ENCODE measurements at places on chromosomes 6 and 20.

DNA sequence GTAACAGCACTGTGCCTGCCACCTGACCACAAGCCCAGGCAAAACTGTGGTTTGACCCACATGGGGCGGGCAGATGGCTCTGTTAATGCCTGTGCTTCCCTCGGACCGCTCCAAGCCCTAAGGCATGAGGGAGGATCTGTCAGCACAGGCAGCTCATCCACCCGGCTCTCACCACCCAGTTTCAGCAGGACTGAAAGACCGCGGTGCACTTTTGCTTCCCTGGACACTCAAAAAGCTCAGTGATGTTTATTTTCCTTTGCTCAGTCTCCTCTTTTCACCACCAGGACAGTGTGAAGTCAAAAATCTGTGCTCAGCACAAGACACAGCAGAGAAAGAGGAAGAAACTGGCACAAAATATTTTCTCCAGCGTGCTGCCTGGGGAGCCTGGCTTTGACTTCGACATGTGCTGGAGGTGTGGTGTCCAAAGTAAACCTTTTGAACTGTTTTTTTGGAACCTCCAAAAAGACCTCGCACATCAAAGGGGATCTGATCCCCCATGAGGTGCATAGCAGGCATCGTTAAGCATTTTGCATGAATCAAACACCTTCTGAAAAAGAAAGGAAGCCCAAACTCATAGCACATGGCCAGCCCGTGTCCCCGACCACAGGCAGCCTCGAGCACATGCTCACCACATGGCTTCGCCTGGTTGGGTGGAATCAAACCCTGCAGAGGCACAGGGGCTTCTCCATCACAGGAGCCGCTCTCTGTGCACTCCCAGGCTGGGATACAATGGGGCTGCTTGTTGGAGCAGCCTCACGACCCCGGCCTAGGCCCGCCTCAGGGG lies 441.7 kb upstream of the JARID2 start:
- no peaks in the 10 kb centered on the region for H3K36me3 ChIP-seq
- no peaks in the 10 kb centered on the region for H3K4me1 ChIP-seq
- no peak for DNase-seq
- no peak overlapping the region for H3K27ac ChIP-seq

GRCh38 chr20:4949833-4950178 lies 51.5 kb downstream of the SLC23A2 start:
- H3K4me1 ChIP-seq: peaks cover 6% of the 10 kb centered on the region
- no peak overlapping the region for H3K27ac ChIP-seq
- H3K27me3 ChIP-seq: no peaks in the 10 kb centered on the region
- no peaks in the 10 kb centered on the region for H3K36me3 ChIP-seq
- DNase-seq: peak; percentile 53
- no peak overlapping the region for H3K4me3 ChIP-seq

GRCh38 chr20:21257192-21257591 lies 45.9 kb upstream of the XRN2 start:
- H3K36me3 ChIP-seq: no peaks in the 10 kb centered on the region
- H3K4me3 ChIP-seq: no peak overlapping the region
- no peak for DNase-seq
- H3K27ac ChIP-seq: no peak overlapping the region
- H3K4me1 ChIP-seq: no peaks in the 10 kb centered on the region

- H3K4me1 ChIP-seq: no peaks in the 10 kb centered on the region
- H3K27me3 ChIP-seq: no peaks in the 10 kb centered on the region
- no peak overlapping the region for H3K4me3 ChIP-seq
- no peaks in the 10 kb centered on the region for H3K36me3 ChIP-seq
Measured at GRCh38 chr6:152087701-152088100, 280.2 kb downstream of the ESR1 start.

- H3K36me3 ChIP-seq: no peaks in the 10 kb centered on the region
- H3K27me3 ChIP-seq: peaks cover 8% of the 10 kb centered on the region
- H3K4me1 ChIP-seq: no peaks in the 10 kb centered on the region
- peak; percentile 4 for DNase-seq
- H3K27ac ChIP-seq: no peak overlapping the region
Measured at GRCh38 chr6:89895276-89895874, 1.1 kb downstream of the GJA10 start.

- H3K4me3 ChIP-seq: no peak overlapping the region
- H3K27me3 ChIP-seq: no peaks in the 10 kb centered on the region
- no peak overlapping the region for H3K27ac ChIP-seq
- no peak for DNase-seq
- H3K36me3 ChIP-seq: no peaks in the 10 kb centered on the region
- peaks cover 28% of the 10 kb centered on the region for H3K4me1 ChIP-seq
Measured at GRCh38 chr6:30568245-30568644, 3.0 kb upstream of the ABCF1 start.

DNA sequence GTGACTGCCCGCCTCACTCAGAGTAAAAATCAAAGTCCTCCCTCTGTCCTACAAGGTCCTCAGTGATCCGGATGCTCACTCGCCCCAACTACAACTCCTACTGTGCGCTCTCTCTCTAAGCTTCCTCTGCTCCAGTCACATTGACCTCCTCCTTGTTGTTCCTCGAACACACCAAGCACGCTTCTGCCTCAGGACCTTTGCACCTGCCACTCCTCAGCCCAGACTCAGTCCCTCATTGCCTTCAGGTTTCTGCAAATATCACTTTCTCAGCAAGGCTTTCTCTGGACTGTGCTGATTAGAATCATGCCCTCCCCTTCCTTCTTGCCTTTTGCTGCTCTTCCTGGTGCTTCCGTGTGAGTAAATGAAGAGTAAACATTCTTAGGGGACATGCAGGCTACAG lies 41.6 kb downstream of the SULF2 start:
- H3K27ac ChIP-seq: no peak overlapping the region
- H3K4me3 ChIP-seq: no peak overlapping the region
- no peaks in the 10 kb centered on the region for H3K27me3 ChIP-seq
- H3K36me3 ChIP-seq: no peaks in the 10 kb centered on the region

DNA sequence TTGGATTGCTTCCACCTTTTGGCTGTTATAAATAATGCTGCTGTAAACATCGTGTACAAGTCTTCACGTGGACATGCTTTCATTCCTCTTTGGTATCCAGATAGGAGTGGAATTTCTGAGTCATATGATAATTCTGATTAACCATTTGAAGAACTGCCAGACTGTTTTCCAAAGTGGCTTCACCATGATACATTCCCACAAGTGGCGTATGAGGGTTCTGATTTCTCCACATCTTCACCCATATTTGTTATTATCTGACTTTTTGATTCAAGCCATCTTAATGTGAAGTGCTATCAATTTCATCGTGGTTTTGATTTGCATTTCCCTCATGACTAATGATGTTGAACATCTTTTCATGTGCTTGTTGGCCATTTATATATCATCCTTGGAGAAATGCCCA lies 2.9 kb upstream of the SNRPB start:
- DNase-seq: no peak
- peaks cover 21% of the 10 kb centered on the region for H3K4me1 ChIP-seq
- no peaks in the 10 kb centered on the region for H3K27me3 ChIP-seq
- no peak overlapping the region for H3K27ac ChIP-seq
- no peaks in the 10 kb centered on the region for H3K36me3 ChIP-seq
- no peak overlapping the region for H3K4me3 ChIP-seq

GRCh38 chr6:114087496-114087895 lies 116.5 kb upstream of the HDAC2 start:
- no peaks in the 10 kb centered on the region for H3K4me1 ChIP-seq
- no peaks in the 10 kb centered on the region for H3K27me3 ChIP-seq
- H3K27ac ChIP-seq: no peak overlapping the region

DNA sequence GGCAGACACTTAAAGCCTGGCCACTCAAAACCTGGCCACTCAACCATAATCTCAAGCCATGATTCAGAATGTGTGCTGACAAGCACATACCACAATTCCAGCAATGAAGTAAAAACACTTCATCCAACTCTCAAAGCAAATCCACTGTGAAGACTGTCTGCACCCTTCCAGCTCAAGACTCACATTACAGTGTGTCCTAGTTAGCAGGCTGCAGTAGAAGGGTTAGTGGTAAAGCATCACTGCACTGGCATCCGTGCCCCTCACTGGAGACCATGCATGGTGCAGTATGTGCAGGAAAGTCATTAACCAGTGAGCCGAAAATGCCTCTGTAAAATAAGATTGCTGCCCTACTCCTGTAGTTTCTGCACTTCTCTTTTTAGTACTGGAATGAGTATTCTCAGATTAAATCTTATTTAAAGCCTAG lies 43.4 kb downstream of the SLC23A2 start:
- H3K4me3 ChIP-seq: no peak overlapping the region
- DNase-seq: no peak
- peaks cover 19% of the 10 kb centered on the region for H3K4me1 ChIP-seq
- no peaks in the 10 kb centered on the region for H3K36me3 ChIP-seq
- no peaks in the 10 kb centered on the region for H3K27me3 ChIP-seq
